Fibroblast of skin of back (primary cell): ENCODE measurements at places on chromosomes 12 and 14.

DNA sequence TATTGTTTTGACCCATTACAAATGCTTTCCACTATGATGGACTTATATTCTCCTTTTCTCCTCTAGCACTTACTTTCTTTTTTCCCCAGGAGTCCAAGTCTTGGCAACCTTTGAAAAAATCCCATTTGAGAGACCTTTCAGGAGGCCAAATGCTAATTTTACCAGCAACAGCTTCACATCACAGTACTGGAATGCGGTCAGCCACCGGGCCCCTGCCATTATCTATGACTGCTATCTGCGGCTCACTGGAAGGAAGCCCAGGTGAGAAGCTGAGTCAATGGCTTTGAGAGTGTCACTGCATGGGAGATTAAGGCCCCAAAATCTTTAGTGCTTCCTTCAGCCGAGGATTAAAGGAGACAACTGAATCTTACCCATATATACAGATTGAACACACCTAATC, 64.2 kb downstream of the ERGIC2 start:
- DNase-seq = peak; percentile 35

GRCh38 chr12:76997011-76997780, 68.2 kb downstream of the E2F7 start:
- DNase-seq = no peak

DNA sequence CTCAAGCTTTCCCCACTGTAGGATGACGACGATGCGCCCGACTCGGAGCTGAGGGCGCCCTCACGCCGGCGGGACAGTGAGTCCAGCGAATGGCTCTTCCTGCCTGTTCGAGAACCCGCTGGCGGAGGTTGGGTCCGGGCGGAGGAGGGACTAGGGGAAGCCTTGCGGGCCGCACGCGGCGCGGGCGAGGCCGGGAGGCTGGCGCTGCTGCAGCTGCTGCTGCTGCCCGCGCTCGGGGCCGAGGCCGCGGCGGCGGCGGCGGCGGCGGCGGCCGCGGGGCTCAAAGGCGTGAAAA, 1.9 kb downstream of the CCDC177 start:
- DNase-seq = peak; percentile 27

GRCh38 chr14:76887191-76887590, 61.0 kb downstream of the LRRC74A start:
- DNase-seq = peak; percentile 22

GRCh38 chr12:87051621-87052020, 795.4 kb upstream of the MGAT4C start:
- DNase-seq = peak; percentile 2

DNA sequence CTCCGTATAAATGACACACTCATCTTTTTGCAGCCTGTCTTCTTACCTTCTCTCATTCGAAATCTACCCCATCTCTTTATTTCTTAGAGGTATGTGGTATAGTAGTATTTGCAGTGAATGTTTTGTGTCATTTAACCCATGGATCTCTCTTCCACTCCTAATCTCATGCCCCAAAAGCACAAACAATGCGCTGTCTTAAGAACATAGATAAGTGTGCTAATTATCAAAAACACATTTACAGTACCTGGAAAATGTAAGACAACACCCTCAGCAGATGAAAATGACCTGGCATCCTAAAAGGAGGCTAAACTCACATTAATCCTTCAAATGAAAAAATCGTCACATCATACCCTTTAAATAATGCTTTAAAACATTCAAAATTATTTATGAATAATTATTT, 10.7 kb downstream of the USP15 start:
- no peak for DNase-seq

DNA sequence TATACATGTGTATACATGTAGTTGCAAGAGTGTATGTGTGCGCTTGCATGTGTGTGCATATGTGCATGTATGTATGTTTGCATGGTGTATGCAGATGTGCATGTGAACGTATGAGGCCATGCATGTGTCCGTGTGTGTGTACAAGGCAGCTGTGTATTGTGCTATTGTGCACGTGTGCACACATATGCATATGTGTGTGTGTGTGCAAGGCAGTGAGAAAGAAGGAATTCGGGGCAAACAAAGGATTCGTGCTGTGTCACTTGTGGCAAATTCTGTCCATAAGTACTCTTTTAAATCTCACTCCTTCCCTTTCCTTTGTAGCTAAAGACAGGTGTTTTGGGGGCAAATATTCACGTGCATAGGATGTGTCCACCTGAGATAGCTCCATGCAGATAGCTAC, 227.1 kb downstream of the VRK1 start:
- no peak for DNase-seq

- no peak for DNase-seq
These were observed 8.4 kb upstream of the TBX3 start for GRCh38 chr12:114692186-114693058.

DNA sequence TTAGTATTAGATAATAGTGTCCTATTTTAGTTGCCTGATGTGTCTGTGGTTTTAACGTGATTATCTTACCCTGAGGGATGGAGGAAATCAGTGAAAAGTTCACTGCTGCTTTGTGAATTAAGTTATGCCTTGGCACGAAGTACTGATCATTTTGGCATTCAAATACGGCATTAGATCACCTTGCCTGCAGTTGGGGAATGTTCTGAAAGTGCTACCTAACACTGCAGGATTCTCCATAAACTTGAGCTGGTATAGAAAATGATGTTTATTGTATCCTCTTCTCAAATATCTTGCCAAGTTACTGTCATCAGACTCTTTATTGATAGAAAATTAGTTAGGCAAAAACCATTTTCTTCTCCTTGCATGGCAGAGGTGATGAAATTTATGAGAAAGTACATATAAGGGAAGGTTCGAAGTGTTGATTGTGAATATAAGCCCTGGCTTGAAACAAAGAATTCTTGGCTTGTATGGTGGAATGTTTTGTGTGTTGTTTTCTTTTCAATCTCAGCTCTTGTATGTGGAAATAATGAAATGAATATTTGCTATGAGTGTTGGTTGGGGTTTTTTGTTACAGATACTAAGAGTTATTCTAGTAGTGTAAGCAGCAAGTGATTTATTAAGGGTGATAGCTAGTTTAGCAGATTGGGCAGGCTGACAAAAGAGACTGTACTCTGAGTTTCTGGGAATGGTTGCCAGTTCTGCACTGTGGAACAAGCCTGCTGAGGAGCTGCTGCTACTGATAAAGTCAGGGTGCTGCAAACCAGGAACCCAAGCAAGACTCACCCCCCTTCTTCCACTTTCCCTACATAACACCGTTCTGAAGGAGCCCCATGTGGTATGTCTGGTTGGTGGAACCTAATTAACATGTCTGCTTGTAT, 448.3 kb downstream of the PCNX1 start:
- DNase-seq = peak; percentile 76

DNA sequence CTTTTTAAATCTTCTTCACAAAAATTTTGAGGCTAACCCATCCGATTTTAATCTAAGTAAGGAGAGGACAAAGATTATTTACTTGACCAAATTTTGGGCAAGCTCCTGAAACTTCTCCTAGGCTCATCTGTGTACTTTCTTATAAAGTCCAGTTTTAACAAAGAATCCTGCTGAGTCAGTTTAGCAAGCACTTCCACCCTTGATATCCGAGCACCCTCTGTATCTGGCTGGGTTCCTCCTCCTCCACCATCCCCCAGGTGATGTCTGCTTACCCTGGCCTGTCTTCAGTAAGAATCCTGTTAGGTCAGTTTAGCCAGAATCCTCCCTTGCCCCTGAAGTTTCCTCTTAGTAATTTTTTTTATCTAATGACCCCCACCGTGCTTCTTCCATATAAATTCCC, 140.5 kb downstream of the PHLDA1 start:
- no peak for DNase-seq

DNA sequence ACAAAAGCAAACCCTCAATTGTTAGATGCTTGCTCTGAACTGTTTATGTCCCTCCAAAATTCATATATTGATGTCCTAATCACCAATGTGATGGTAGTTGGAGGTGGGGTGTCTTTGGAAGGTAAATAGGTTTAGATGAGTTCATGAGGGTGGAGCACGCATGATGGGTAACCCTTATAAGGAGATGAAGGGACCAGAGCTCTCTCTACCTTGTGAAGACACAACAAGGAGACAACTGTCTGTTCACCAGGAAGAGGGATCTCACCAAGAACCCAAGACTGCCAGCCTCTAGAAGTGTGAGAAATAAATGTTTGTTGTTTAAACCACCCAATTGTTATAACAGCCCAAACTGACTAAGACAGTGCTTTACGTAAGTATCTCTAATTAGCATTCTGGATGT, 27.0 kb downstream of the DHRS2 start:
- no peak for DNase-seq

GRCh38 chr12:62606654-62607053, 140.0 kb downstream of the MON2 start:
- DNase-seq = no peak

DNA sequence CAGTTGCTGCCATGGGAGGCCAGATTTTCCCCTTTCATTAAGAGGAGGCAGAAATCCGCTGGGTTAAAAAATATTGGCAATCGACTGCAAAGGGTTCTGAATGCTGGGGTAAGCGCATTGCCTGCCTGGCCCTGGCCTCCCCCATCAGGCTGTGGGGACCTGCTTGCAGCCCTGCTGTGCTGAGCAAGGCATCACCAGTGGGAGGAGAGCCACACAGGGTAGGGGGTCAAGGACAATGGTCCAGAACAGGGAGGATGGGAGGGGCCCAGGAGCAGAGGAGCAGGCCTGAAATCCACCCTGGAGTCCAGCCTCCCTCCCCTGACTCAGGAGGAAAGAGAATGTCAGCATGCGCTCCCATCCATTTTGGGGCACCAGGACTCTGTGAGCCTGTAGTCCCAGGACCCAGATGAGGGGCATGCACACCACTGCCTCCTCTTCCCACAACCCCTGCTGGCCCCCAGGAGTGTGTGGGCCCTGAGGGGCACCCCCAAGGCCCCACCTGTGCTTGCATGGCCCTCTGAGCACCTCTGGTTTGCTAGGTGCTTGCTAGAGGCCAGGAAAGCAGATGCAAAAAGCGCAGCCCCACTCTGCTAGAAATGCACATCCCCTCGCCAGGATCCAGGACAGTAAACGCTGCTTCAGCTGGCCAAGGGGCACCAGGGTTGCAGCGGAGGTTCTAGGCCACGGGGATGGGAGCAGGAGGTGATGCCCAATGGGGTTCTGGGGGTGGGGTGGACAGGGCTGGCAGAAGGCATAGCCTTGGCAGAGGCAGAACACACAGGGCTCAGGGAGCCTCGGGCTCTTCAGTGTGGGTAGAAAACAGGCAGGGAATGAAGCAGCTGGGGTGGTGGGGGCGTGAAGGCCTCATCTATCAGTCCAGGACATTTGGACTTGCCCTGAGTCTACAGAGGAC, 14.6 kb downstream of the TESC start:
- DNase-seq = no peak

DNA sequence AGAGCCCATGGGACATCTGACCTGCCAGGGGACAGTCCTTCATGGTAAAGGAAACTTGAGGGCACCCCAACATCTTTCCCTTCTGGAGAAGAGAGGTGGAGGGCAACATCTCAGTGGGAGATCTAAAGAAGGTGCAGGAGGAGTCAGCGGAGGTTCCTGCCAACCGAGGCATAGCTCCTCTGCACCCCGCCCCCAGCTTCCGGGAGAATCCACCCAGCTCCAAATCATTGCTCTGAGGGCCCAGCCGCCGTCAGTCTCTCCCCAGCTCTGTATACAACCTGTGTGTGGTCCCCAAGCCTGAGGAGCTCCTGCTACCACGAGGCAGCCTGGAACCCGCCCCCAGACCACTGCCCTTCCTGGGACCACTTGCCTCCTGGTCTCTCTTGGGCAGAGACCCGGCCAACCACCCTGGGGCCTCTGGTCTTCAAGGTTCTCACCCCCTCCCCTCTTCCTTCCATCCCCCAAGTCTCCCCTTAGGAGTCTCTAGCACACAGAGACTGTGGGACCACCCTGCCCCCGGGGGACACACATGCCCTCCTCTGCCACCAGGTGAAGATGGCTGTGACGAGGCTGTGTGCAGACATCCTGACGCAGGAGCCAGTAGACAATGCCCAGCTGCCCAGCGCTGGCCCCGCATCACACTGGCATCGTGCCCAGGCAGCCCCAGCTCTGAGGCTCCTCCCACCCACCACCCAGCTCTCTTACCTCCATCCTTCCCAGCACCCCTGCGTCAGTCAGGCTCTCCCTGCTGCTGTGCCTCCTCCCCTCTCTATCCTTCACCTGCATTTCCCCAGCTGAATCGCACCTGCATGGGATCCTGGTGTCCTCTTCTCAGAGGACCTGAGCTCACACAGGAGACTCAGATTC, 13.0 kb upstream of the NUDT14 start:
- DNase-seq = no peak

DNA sequence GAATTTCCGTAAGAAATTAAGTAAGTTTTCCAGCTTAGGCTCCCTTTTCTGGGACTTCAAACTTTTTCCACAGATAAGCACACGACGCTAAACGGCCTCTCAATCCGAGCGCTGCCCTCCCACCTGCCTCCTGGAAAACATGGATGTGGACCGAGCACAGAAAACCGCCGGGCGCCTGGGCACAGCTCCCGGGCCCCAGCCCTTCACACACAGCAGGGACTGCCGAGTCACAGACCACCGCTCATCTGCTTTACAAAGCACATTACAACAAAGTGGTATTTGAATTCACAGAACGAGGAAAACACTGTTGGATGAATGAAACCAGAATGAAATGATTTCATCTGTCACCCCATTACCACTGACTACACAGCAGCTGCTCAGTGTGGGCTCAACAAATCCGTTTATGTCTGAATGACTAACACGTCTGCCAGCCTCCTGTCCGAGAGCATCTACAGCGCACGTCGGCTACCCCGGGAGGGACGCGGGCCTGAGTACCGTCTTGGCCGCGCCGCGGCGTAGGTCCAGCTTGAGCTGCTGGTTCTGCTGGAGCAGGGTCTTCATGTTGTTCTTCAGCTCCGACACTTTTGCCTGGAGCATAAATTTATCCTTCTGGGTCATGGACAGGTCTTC, 13.1 kb upstream of the ANKLE2 start:
- no peak for DNase-seq

GRCh38 chr12:80590085-80590484, 117.3 kb upstream of the MYF6 start:
- DNase-seq = peak; percentile 57

DNA sequence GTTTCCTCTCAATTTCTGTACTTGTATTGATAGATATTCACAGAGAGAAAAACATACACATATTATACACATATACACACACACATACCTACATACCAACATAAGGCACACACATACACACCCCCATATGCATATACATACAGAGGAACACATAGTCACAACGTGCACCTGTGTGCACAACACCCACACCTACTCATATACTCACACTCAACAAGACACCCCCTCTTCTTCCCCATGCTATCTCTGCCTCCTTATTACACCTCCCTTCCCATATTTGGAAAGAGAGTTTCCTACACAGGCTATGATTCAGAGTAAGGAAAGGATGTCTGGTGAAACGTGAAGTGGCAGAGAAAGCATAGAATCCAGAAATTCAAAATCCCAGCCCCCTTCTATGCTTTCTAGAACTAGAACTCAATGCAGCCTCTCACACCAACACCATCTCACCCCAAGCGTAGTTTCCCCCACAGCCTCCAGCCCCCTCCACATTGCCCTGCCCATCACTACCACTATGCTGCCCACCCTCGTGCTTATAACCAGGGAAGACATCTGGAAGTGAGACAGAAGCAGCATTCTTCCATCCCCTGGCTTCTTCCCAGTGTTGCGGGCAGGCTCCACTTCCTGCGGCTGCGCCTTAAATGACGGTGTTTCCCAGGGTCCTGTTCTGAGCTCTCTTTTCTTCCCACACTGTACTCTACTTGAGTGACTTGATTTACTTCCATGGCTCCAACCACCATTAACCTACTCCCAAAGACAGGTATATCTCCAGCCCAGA, 2.4 kb downstream of the RNASE8 start:
- peak; percentile 32 for DNase-seq
